A549 treated with CORT108297 at 1 μM for 4 hours (cell line): ENCODE measurements at places on chromosomes 1 and 21. TPM values are rescaled to one million over a fixed set of nuclear protein-coding genes. Genes with fewer than 3 reads are reported as not detected.

The OR2T35 gene
- total RNA-seq: not detected in 5 replicates

The GJB4 gene
- total RNA-seq: 0.07 to 0.13 TPM (median 0.10 TPM) in 4 of 5 replicates, not detected in the other

The FAM3B gene
- not detected in 5 replicates for total RNA-seq

The OR13G1 gene
- not detected in 5 replicates for total RNA-seq

The KCND3 gene
- total RNA-seq: 0.01 to 0.05 TPM (median 0.05 TPM) in 3 of 5 replicates, not detected in the others

The TDRD5 gene
- 0.03 to 0.06 TPM (median 0.05 TPM) in 4 of 5 replicates, not detected in the other for total RNA-seq

The NBPF20 gene
- total RNA-seq: 2.9 to 3.7 TPM (median 3.1 TPM) in 5 replicates

The CLCA2 gene
- total RNA-seq: not detected in 5 replicates

The KRTAP10-9 gene
- total RNA-seq: not detected in 5 replicates

The IGSF3 gene
- total RNA-seq: 17.1 to 24.2 TPM (median 20.8 TPM) in 5 replicates

The SETSIP gene
- total RNA-seq: not detected in 5 replicates

The AVPR1B gene
- not detected in 5 replicates for total RNA-seq

The AIRE gene
- not detected in 5 replicates for total RNA-seq

The KHDC4 gene
- 20.3 to 27.7 TPM (median 26.3 TPM) in 5 replicates for total RNA-seq

The CNR2 gene
- not detected in 5 replicates for total RNA-seq

The RPS6KC1 gene
- total RNA-seq: 8.3 to 12.4 TPM (median 10.9 TPM) in 5 replicates

The TEX38 gene
- 0.15 TPM in 1 of 5 replicates, not detected in the others for total RNA-seq

The MPL gene
- 0.14 TPM in 1 of 5 replicates, not detected in the others for total RNA-seq

The DISC1 gene
- 0.12 to 0.35 TPM (median 0.18 TPM) in 5 replicates for total RNA-seq

The CR1L gene
- total RNA-seq: 0.16 TPM in 1 of 5 replicates, not detected in the others

The IFNLR1 gene
- total RNA-seq: 0.80 to 1.3 TPM (median 0.99 TPM) in 5 replicates

The CLCA4 gene
- total RNA-seq: not detected in 5 replicates

The SPRR2E gene
- not detected in 5 replicates for total RNA-seq

The SLAMF9 gene
- total RNA-seq: 0.13 to 0.83 TPM (median 0.40 TPM) in 5 replicates

The GJA9 gene
- not detected in 5 replicates for total RNA-seq

The TMEM269 gene
- total RNA-seq: 0.06 to 0.16 TPM (median 0.08 TPM) in 5 replicates

The FAM131C gene
- 11.2 to 18.8 TPM (median 17.9 TPM) in 5 replicates for total RNA-seq

The MAEL gene
- total RNA-seq: not detected in 5 replicates
